ENCODE measurements at places on chromosomes 7 and 10.
A peak's percentile ranks its signal among the peaks of the same experiment; 100 is the strongest.

DNA sequence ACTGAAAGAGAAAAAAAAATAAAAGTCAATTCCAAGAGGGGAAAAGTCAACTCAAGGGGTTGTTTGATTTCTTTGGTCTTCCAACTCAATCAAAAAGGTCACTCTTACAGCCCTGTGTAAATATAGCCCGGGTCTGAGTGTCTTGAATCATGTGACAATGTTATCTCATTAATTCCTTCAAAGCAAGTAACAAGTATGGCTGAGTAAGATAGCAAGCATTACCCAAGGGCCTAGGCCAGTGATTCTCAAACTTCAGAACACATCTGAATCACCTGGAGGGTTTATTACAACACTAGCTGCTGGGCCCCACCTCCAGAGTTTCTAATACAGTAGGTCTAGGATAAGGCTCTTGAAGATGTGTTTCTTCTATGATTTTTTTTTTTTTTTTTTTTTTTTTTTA lies 125.0 kb downstream of the PRLHR start:
- DNase-seq, result no peak

DNA sequence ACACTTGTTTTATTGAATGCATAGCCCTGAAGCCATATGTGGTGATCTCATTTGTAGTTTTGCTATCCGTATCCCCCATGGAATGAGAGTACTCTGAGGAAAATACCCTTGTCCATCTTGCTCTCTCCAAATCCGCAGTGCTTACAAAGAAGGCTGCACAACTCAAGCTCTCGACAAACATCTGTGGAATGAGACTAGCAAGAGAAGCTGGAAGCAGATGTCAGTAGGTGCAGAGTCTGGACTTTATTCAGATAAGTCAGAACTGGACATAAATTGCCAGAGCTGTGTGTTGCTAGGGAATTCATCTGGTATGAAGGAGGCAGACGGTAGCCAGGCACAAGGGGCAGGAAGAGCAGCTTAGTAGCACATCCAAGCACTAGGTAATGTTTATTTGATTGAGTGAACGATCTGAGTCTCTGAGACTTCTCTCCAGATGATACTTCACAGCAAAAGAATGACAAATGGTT lies 1046.2 kb downstream of the XPNPEP1 start:
- DNase-seq, result no peak

- DNase-seq, result no peak
Measured at GRCh38 chr7:66741710-66742049, 1.1 kb downstream of the RABGEF1 start.

GRCh38 chr7:87312215-87312865 lies 33.1 kb upstream of the CROT start:
- DNase-seq, result peak; percentile 58

DNA sequence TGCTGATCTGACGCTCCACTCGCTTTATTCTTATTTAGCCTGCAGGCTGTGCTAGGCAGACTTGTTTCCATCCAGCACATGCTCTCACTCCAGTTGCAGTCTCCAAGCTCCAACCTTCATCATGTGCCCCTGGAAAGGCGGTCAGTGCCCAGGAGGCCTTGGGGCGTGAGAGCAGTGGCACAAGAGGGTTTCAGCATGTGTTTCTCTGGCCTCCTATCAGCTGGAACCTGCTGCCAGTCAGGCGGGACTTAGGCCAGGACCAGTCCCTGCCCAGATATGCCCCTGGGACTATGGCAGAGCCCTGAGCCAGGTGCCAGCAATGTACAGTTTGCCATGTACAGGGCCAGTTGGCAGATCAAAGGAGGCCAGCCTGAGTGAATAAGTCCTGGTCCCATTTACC lies 330.2 kb upstream of the FZD1 start:
- DNase-seq, result no peak

DNA sequence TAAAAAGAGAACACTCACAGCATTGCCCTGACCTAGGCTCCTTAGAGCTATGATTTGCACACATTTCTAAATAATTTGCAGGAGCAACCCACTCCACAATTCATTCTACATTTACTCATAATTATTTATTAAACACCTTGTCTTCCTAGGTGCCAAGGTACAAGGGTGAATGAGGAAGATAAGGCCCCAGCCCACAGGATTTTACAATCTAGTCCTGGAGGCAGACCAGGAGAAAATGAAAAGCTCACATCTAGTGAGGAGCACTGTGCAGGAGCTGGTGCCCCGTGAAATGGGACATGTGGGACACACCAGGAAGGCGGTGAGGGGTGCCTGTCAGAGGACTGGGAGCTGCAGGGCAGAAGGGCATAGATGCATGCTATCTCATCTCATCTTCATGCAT lies 59.7 kb upstream of the LRRC18 start:
- no peak for DNase-seq

DNA sequence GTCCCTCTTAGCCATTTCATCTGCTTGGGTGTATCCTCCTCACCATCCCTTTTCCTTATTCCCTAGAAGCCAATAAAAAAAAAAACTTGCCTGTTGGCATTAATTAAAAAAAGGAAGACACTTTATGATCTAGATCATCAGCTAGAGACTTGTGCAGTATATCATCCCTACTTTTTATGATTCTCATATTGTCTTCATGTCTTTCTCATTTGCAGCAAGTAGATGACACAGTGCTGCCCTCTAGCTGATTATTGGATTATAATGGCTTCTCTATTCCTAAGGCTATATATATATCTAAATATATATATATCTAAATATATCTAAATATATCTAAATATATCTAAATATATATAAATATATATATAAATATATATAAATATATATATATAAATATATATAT lies 272.4 kb upstream of the LRGUK start:
- peak; percentile 36 for DNase-seq
